ENCODE measurements at places on chromosomes 7 and 10.

DNA sequence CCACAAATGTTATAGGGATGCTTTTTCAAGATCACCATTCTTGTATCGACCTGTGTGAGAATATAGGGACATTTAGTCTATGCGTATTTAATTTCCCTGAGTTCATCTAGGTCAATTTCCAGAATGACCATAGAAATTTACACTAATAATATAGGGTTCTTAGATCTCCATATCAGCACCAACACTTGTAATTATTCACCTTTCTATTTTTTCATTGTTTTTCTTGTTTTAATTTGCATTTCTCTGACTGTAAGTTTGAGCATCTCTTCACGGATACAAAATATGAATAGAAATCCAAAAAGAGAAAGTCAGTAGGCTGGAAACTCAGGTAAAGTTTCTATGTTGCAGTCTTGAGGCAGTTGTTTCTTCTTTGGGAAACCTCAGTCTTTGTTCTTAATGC is 134.8 kb downstream of the CREB5 start:
- DNase-seq = no peak

DNA sequence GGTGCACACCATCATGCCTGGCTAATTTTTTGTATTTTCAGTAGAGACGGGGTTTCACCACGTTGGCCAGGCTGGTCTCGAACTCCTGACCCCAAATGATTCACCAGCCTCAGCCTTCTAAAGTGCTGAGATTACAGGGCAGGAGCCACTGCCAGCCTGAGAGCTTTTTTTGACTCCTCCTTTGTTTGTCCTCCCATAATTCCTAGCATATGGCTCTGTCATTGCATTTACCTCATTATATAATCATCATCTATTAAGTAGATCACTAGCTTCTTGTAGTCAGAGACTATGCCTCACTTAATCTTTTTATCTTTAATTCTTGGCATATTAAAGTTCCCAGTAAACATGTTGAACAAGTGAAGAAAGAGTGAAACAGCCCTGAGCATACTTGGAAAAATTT is 82.1 kb downstream of the CPEB3 start:
- no peak for DNase-seq

- DNase-seq = no peak
These were observed 38.6 kb upstream of the TRIM8 start for GRCh38 chr10:102605712-102606111.

DNA sequence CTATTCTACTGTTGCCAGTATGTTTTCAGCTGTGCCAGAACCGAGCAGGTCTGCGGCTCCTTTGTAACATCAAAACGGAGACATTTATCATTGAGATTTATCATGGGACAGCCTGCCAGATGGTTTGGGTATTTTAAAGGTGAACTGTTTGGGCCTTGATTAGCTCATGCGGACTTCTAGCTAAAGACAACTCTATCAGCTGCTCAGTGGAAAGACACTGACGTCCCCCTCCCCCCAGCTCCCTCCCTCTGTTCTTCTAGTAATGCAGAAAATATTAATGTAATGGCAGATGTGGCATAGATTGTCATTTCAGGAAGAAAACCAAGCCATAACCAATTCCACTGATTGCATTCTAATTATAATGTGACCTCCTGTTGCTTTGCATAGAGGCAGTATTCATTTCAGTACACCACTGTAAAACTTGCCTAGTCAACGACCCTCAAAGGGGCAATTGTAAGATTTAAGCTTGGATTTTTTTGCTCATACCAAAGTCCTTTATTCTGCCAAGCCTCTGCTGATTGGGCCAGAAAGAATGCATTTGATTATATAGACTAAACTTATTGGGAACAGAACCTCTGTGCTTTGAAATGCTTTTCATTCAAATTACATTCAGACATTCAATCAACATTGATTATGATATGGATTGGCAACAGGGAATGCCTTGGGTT is 966.8 kb downstream of the LRMDA start:
- no peak for DNase-seq

GRCh38 chr7:129202058-129202777 is 13.8 kb downstream of the SMO start:
- no peak for DNase-seq

GRCh38 chr10:86344714-86345161 is 21.9 kb downstream of the GRID1 start:
- no peak for DNase-seq

All from hematopoietic multipotent progenitor cell treated with erythropoietin and hydrocortisone succinate and interleukin-3 and kit ligand, for 8 days (in vitro differentiated cells).